Epithelial cell of proximal tubule (primary cell): ENCODE measurements at places on chromosomes 3 and 15. TPM values are rescaled to one million over a fixed set of nuclear protein-coding genes. Genes with fewer than 3 reads are reported as not detected.
A peak's percentile ranks its signal among the peaks of the same experiment; 100 is the strongest.

- DNase-seq: no peak
Measured at GRCh38 chr3:50388016-50388719, 28.8 kb upstream of the TMEM115 start.

DNA sequence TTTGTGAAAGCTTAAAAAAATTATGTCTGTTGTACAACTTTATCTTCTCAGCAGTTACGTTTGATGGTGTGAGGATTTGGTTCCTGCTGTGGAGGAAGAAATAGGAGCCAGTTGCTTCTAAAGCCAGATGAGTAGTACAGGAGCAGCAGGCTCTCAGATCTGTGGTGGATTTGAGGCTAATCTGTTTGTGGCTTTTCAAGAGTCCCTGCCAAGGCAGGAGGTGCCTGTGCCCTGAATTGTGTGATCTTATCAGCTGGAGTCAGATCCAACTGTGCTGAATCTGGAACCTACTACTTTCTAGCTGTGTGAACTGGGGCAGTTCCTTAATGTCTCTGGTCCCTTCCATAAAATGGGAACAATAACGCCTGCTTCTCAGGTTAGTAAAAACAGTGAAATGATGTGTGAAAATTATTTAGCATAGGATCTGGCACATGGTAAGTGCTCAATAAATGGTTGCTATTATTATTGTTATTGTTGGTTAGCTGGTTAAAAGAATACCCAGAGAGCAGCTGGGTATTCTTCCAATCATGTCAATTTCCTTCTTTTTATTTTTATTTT, 7.7 kb downstream of the CLDN11 start:
- no peak for DNase-seq

DNA sequence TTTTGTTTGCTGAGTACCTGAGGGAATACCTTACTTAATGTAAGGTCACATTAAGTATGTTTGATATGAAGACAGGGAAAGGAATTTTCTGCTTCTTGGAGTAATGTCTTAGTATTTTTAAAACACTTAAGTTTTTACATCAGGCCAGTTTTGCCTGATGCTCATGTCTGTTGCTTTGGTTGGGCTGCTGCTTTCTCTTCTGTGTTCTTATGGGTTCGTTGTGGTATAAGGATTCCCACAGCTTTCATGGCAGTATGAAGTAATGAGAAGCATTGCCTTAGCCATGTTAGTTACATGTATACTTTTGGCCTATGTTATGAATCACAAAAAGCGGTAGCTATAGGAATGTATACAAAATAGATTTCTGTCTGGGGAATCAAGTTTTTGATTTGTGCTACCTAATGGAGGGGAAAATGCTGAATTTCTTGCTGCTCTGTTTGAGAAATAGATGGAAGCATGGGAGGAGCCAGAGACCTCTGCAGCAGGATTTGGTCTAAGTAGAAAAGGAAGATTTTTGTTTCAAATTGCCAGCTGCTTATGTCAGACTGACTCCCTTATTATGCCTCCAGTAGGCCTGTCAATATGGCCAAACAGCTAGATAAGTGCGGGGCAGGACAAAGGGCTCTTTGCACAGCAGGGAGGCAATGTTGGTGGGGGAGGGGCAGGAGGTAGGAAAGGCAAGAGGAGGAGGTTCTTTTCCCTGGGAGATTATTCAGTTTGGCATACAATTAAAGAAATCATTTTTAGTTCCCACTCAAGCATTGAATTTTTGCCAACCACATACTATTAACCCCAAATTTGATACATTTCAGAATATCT, 5.2 kb downstream of the SETD5 start:
- DNase-seq: no peak

GRCh38 chr15:79962178-79962577, 8.8 kb downstream of the BCL2A1 start:
- no peak for DNase-seq

DNA sequence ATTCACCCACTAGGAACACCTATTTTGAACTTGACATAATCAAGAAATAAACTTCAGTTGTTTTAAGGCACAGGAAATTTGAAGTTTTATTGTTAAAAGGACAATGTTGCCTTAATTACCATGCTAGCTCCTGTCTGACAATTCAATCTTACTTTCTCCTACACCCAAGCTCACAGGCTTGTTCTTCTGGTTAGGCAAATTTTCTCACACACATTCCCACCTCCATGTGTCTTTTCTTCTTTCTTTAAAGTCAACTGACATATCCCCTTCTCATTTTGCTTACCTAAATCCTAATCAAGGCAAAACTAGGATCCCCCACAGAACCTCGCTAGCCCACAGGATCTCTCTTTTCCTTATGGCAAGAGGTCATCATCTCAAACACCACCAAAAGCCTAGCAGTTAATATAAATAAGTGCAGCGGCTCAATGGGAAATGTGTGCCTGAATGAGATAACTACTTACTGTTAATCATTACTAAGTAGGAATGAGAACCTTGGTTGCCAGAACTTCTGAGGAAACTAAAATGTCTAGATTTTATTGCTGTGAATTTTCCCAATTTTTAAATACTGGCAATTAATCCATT, 189.3 kb downstream of the PLCH1 start:
- peak; percentile 54 for DNase-seq

DNA sequence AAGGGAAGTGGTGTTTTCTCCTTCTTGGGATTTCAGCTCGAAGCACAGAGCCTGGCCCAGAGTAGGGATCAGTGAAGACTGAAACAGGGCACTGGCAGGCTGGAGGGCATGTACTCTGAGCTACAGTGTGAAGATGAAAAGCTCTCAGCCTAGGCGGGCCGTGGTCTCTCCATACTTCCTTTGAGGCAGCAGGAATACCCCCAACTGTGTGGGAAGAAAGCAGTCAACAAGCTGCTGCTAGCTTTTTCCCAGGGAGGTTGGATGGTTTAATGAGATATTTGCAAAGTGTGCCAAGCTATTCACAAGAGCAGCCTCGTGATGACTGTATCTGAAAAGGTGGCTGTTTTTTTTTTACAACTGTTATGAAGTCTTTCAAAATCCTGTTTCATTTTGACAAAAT, 47.2 kb downstream of the NMNAT3 start:
- no peak for DNase-seq

DNA sequence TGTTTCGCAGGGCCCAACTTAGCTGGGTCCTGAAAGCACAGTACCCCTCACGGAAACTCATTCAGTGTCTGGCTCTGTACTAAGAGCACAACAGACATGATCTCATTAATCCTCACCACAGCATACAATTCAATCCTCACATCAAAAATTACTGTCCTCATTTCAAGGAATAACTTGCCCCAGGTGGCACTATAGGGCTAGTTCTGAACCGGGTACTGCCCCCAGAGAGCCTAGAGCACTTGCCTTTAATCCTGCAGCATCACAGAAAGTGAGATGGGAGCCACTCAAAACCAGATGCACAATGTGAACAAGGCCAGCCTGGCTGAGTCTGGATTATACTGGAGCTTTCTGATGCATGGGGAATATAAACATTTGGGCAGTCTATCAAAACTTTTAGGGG, 122.6 kb downstream of the OSBPL10 start:
- DNase-seq: no peak

- DNase-seq: no peak
Measured at GRCh38 chr15:40838756-40839155, 5.1 kb upstream of the SPINT1 start.

DNA sequence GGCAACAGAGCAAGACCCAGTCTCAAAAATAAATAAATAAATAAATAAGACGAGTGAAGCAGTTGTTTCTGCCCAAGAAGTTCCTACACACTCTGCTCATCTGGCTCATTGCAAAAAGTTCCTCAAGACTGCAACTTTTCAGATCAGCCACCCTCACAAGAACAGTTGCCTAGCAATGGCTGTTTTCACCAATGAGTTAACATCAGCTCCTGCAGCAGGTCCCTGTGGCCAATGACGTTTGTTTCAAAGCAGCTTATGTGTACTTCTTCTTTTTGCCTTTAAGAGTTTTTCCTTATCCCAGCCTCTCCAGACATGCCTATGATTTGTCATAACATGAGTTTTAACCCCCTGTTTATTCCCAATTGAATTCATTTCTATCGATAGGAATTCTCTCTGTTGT, 118.4 kb upstream of the SPRED1 start:
- no peak for DNase-seq

DNA sequence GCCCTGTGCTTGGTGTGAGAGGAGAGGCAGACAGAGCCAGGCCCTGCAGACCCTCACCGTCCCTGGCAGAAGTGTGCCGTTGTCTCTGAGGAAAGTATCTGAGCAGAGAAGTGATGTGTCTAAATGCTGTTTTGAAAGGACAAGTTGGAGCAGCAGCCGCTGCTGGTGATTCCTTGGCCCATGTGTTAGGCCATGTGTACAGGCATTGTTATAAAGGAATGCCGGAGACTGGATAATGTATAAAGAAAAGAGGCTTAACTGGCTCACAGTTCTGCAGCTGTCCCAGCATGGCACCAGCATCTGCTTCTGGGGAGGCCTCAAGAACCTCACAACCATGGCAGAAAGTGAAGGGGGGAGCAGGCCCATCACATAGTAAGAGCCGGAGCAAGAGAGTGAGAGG, 334.6 kb upstream of the ATP10A start:
- no peak for DNase-seq

GRCh38 chr3:167084545-167084944, 295.6 kb downstream of the ZBBX start:
- no peak for DNase-seq

- no peak for DNase-seq
Measured at GRCh38 chr15:25803541-25803940, 59.6 kb downstream of the ATP10A start.

DNA sequence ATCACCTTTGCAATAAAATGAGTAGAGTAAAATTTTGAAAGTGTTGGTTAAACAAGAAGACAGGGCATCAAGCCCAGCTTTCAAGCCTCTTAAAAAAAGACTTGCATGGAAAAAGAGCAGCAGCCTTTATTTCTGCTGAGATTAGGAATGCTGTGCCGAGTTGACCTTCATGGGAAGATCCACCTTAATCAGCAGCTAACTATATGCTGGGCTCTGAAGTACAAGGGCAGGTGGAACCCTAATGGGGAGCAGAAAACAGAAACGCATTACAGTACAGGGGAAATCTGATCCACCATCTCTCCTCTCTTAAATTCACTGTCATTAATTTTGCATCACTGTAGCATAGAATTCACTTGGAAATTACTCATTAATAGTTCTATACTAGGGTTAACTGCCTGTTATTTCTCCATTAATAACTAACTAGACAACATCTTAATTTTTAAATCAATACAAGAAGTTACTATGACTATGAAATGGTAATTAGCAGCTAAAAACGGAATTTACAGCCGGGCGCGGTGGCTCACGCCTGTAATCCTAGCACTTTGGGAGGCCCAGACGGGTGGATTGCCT, 133.6 kb downstream of the GHSR start:
- DNase-seq: no peak

DNA sequence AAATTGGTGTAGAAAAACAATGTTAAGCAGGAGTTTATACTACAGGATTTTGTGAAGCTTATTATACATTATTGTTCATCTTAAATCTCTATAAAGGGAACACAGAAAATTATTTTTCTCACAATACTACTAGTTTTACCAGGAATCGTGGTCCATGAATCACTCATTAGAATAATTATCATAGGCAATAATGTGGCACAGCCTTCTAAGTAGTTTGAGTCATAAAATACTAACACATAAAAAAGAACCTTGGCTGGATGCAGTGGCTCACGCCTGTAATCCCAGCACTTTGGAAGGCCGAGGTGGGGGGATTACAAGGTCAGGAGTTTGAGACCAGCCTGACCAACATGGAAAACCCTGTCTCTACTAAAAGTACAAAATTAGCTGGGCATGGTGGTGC, 393.1 kb upstream of the ZNF717 start:
- no peak for DNase-seq

DNA sequence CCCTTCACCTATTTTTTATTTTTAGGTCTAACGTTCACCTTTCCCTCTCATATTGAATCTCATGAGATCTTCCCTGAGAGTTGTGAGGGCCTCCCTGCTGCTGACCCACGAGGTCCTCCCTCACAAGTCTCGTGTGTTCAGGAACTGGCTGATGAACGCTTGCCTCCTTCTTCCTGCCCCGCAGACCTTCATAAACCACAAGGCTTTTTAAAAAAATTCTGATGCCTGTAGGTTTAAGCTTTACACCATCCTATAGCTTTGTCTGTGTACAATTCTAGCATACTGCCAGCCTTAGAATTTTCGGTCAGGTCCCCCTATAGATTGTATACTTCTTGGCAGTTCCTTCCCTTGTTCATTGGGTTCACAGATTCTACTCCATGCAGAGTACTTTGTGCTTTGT, 50.5 kb downstream of the CHST2 start:
- DNase-seq: no peak

DNA sequence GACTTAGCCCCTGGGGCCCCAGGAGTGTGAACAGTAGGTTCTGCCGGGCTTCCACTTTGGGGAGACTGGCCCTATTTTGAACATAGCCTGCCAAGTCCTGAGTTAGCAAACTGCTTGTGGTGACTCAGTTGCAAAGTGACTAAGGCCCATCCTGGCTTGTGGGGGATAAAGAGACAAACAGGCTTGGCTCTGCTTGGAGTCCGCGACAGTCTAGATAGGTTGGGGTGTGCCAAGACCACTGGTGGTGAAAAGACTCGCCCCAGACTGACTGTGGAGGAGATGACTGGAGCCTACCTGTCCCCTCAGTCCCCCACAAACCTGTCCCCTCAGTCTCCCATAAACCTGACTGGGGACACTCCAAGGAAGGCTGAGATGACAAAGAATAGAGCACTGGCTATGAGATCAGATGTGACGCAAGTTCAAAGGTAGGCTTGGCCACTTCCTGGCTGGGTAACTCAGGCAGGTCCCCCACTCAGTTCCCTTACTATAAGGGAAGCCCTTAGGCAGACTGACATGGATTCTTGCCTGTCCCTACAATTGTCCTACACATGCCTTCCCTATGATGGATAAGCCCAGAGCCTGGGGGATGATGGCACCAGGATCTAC, 4.3 kb downstream of the DNASE1L3 start:
- DNase-seq: no peak

DNA sequence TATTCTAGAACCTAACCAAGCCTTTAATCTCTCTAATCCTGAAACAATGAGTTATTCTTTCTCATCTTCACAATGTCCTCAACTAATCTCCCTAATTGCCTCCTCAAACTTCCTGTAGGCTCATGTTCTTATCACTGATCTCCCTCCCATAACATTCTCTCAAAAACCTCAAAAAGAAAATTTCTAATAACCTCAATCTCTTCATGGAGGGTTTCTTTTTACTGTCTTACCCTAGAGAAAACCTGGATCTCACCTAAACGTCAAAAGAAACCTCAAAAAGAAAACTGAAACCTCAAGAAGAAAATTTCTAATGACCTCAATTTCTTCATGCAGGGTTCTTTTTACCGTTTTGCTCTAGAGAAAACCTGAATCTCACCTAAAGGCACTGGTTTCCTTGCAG, 150.2 kb downstream of the GSK3B start:
- DNase-seq: no peak

DNA sequence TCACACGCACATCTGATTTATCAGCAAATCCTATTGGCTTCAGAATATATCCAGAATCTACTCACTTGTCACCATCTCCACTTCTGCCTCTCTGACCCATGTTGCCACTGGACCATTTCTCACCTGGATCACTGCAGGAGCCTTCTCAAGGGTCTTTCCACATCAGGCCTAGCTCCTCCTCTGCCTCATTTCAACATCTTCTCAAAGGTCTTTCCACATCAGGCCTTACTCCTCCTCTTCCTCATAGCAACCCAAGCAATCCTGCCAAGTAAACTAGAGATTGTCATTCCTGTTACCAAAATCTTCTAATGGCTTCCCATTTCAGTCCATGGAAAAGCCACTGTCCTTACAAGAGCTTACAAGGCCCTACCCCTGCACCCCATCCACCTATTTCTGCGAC, 18.0 kb upstream of the DUT start:
- DNase-seq: no peak

The CPNE4 gene
- 4.1 TPM in 1 of 2 replicates, not detected in the other for total RNA-seq

The SKIC8 gene
- total RNA-seq: 62.7 and 79.1 TPM in 2 replicates

The GXYLT2 gene
- total RNA-seq: 1.6 and 2.8 TPM in 2 replicates

The GRK7 gene
- not detected in 2 replicates for total RNA-seq

The FBXO40 gene
- total RNA-seq: not detected in 2 replicates

The LYZL4 gene
- not detected in 2 replicates for total RNA-seq
